ENCODE measurements at places on chromosomes 6 and 20. TPM values are rescaled to one million over a fixed set of nuclear protein-coding genes. Genes with fewer than 3 reads are reported as not detected.

Gene GFOD1
- total RNA-seq, result 4.3 TPM

Gene C6orf141
- total RNA-seq, result 20.8 TPM

DNA sequence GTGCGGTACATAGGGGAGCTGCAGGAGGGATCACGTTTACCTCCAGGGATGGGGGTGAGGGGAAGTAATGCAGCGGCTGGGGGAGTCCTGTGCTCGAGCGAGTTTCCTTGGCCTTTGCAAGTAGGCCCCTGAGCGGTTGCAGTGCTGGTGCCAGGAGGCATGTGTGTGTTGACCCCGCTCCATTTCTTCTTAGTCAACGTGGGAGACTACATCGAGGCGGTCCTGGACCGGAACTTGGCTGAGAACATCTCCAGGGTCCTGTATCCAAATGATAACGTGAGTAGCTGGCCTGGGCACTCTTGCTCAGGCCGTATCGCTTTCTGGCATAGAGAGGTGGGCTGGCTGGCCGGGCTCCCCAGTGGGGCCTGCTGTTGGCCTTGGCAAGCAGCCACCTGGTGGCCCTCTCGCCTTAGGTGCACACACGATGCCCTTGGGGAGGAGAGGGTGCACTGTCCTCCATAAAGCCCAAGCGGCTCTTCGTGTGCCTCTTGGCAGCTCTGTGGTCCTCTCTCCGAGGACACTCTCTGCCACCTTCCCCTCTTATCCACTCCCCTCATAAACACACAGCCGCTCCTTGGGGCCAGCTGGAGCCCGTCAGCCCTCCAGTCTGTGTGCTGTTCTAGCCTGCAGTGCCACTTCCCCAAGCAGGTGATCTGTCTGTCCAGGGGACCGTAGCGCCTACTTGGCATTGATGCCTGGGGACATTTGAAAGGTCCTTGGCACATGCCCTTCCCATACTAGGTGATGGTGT is 29.3 kb downstream of the PYGB start:
- DNase-seq, result peak; percentile 1

DNA sequence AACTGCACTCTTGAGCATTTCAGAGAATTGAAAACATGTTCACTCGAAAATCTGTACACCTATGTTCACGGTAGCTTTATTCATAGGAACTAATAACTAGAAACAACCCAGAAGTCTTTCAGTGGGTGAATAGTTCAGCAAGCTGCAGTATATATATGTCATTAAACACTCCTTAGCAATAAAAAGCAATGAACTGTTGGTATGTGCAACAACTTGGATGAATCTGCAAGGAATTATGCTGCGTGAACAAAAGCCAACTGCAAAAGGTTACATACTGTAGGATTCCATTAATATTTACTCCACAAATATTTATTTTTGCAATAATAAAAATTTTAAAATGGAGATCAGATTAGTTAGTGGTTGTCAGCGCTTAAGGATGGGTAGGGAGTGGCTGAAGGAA is 22.1 kb upstream of the FKBP1A start:
- no peak for DNase-seq

DNA sequence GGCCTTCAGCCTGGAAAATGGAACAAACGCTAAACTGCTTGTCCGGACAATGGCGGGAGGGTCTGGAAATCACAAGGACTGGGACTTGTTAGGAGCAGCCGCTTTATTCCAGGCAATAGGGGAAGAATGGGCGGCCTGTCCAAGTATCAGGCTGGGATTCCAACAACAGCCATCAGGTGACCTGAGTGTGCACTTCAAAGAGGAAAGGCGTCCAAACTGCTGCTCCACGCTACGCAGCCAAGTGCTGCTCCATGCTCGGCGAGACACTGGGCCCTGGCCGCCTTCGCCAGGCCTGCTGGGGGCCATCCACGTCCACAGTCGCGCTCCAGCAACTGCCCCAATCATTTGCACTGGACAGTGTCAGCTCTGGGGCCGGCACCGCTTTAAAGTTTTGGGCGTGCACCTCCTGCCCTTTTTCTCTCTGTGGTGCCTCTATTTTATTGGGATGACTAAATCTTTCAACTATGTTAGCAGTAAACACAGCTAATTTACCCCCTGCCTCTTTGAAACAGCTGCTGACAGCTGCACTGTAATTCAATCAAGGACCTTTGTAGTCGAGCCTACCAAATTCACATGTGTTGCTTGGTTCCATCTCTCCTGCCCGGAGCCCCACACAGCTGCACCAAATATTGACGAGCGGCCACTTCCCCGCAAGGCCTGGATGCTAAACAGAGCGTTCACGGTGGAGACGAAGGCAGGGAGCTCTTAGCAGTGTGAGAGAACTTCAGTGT is 98.3 kb downstream of the BMP7 start:
- DNase-seq, result no peak

DNA sequence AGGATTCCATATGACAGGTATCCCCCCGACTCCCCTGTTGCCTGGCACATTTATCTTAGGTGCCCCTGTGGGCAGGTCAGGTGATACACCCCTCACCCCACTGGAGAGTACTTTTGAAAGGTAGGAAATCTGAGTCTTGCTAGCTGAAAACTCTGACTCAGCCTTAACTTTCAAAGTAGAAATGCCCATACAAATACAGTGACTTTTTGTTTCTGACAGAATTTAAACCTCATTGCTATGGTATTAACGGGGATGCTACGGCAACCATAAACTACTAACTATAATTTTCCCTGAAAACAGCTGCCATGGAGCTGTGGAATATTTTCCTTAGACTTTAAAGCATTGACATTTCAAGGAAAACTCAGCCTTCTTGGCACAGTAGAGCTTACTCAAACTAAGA is 536.0 kb downstream of the RFPL4B start:
- no peak for DNase-seq

DNA sequence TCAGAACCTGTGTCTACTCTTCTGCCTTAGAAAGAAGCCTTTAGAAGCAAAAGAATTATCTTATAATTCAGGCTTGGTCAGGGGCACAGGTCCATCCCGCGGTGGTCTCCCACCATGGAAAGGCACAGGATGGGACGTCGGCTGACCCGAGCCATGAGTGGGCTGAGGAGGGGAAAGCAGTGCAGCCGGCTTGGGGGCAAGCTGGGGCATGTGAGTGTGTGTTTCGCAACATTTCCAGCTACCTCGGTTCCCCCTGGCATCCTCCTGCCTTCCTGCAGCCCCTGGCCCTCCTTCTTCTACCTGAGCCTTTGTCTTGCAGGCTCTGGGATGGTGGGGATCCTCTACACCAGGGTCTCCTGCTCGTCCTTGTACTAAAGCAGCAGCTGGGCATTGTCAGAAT is 29.1 kb upstream of the FOXC1 start:
- DNase-seq, result no peak

Gene IL17A
- not detected for total RNA-seq

Gene BACH2
- 2.1 TPM for total RNA-seq

Gene RNASET2
- 66.3 TPM for total RNA-seq

Gene CD40
- 8.9 TPM for total RNA-seq

Gene IPCEF1
- total RNA-seq, result 3.0 TPM

DNA sequence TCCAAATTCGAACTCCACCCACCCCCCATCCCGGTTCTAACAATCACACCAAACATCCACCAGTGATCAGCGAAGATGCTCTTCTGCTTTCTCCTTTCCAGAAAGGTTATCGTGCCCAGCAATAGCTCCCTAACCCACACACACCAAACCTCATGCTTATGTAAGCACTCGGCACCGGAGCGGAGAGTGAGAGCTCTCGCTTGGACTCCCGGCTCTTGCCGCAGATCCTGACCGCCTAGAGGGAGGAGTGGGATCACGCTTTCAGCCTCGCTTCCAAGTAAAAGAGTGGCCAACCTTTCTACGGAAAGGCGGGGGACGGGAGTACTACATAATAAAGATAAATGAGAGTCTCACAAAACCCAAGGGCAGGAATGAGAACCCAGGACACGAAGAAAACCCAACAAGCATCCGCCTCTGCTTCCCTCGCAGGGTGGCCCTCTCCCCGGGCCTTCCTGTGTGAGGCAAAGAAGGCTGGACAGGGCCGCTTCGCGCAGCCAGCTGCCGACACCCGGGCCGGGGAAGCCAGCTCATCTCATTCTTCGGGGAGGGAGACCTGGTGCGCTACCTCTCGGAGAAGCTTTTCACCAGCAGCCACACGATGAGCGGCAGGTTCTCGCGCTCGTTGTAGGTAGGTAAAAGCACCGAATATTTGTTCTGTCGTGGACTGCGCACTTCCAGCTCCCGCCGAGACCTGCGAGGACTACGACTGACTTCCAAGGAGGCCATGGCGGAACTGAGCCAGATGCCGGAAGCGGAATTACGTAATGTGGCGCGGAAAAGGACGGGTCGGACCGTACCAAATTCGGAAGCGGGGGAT is at the start of gene DPM1:
TSS of gene DPM1 (minus strand) at position 735 of the 817 bp plus-strand sequence. CDS start at position 726, 9 bp downstream.
- peak; percentile 84 for DNase-seq

Gene SPTLC3
- total RNA-seq, result 5.3 TPM

Gene SUMO4
- total RNA-seq, result not detected

DNA sequence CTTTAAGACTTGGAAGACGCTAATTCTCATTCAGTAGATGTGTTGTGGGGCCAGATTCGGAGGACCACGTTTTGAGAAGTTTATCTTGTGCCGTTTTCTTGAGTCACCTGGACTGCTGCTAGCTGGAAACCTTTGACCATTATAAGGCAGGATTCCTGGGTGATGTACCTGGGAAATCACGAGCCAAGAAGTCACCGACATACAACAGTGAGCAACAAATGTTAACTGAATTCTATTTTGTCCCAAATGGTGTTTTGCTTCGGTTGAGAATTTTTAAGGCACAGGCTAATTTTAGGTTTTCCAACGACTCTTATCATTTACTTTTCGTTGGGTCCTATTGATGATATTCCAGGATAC is 93.4 kb upstream of the BTN3A2 start:
- no peak for DNase-seq

Gene CSNK2B
- total RNA-seq, result 98.2 TPM

Data from body of pancreas (tissue), 4 donors.